ENCODE measurements at places on chromosomes 3 and 15.

DNA sequence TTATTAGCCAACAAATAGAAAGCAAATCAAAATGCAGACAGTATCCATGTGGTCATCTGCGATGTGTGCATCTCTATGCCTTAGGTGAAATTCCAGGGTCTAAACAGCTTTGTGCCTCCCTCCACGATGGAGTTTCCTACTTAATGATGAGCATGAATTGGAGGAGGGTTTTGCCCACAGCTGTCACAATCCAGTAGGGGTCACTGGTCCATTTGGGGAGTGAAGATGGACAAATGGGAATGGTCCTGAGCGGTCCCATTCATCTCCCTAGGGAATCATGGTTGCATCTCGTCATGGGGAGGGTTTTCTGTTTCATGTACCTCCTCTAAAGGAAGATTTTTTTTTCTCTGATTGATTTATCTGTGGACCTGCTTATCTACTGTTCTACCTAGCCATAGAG lies 358.0 kb downstream of the PTPRG start:
- no peak for DNase-seq

GRCh38 chr3:40382617-40382979 lies 4.4 kb upstream of the ENTPD3 start:
- DNase-seq, result peak; percentile 58

DNA sequence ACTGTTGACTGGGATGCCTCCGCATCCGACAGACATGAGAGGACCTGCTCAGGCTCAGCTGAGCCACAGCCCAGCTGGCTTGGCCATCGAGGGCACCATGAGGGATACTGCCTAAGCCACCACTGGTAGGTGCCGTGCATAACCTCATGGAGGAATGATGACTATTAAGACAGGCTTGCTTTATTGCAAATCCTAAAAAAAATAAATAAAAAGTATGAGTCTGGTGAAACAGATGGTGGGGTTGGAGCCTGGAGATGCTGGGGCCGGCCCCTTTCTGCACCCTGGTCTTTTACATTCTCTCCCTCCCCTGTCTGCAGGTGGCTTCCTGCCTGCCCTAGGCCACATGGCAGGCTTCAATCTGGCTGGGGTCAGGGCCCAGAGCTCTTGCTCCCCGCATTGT lies 24.0 kb upstream of the RAD18 start:
- DNase-seq, result no peak

DNA sequence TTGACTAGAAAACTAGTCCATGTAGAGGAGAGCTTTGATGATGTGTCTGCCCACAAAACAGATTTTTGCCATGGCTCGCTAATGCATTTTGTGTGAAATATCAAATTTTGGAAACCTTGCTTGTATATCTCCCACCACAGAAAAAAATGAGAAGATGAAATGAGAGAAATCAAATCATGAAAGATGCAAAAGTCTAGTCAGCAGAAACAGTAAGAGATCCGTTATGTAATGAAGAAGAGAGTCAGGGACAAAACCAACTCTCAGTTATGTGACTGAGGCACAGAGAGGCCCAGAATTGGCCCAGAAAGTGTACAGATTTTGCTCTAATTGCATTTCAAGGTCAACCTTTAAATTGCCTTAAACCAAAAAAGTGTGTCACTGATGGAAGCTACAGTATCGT lies 107.0 kb downstream of the FILIP1L start:
- DNase-seq, result no peak

GRCh38 chr15:62067448-62068044 lies 769 bp downstream of the C2CD4A start:
- peak; percentile 32 for DNase-seq

DNA sequence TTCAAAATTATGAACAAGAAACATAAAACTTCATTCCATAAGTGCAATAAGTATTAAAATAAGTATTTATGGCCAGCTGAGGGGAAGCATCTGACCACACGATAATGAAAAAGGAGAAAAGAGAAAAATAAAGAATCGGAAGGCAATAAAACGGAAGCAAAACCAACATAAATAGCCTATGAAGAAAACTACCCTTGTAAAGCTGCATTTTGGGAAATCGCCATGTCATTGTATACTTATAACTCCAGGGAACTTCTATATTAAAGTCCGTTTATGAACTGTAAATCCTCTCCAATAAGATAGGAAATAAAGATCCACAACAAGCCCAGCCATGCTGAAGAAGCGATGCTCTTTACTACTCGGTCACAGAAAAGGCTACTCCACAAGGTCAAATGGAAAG lies 47.7 kb downstream of the MORC1 start:
- no peak for DNase-seq

DNA sequence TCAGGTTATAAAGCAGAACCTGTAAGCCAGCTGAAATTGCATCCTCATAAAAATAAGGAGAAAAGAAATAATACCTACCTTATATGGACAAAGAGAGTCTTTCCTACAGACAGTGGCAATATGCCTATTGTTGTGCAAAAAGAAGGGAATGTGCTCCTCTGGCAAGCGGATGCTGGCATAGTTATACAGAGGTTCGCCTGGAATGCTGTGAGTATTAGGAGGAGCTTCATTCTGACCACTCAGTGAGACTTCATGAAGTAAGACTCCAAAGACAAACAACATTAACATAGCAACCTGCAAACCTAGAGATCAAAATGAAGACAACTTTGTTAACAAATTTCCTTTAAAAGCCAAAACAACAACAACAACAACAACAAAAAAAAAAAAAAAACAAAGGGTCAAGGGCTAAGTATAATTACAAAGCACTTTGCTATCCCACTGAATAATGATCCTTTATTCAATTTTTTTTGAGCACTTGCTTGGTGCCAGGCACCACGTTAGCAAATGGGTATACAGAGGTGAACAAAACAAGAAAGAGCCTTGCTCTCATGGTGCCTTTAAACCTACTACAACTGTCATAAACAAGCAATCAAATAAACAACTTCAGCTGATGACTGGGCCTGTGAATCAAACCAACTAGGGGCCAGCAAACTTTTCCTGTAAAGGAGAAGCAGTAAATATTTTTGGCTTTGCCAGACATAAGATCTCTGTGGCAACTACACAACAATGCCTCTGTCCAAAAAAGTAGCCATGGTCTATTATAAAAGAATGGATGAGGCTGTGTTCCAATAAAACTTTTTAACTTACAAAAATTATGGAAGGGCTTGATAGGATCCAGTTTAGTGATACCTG lies 3.7 kb downstream of the EOGT start:
- DNase-seq, result peak; percentile 49

GRCh38 chr3:71454512-71455403 lies 128.8 kb downstream of the FOXP1 start:
- no peak for DNase-seq

DNA sequence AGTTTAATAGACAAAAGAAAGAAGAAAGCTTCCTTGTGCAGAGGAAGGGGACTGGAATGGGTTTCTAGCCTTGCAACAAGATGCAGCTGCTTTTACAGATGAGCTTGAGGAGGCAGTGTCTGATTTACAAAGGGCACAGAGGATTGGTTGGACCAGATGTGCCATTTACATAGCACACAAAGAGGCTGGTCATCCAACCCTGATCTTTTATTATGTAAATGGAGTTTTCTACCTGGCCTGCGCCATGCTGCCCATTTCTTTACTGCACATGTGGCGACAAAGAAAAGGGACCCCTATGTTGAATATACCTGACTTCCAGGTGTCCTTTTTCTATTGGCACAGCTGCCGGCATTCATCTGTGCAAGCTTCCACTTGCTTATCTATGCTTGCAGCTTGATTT lies 409.4 kb upstream of the FRG2C start:
- DNase-seq, result no peak

DNA sequence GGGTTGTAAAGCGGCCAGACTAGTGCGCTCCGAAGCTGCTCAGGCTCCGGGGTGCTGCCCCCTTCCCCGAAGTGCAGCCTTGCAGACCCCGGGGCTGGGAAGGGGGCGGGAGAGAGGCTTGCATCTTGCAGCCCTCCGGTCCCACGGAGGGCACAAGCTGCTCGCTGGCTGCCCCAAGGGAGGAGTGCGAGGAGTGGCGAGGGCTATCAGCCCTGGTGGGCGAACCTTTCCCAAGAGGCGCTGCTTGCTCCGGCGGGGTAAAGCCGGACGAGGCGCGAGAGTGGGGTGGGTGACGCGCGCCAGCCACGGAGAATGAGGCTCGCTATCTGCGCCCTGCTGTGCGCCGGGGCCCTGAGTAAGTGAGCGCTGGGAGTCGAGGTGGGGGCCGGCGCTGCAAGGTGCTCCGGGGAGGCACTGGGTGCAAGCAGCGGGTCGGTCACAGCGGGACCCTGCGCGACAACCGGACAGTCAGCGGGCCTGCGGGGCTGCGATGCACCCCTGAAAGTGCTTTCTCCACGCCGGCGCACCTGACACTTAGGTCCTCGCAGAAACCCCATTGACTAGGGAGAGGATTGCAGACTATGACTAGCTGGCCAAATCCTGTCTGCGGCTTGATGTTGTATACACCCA lies 12.7 kb upstream of the TOPBP1 start:
- no peak for DNase-seq

- DNase-seq, result peak; percentile 60
Observed at GRCh38 chr3:113136071-113136470, 75.3 kb upstream of the BOC start.

DNA sequence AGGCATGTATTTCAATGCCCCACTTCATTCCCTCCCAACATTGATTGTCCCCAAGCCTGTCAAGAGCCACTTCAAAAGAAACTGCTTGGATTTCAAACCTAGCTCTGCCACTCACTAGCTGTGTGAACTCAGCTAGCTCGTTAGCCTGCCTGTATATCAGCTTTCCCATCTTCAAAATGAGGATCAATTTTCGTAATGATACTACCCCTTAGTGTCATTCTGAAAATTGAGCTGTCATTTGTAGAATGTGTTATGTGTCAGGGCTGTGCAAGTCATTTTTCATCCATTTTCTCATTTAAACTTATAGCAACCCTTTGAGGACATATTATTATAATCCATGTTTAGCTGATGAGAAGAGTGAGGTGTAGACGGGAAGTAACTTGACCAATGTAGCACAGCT lies 88.6 kb downstream of the TRIM42 start:
- DNase-seq, result no peak

- DNase-seq, result peak; percentile 16
Observed at GRCh38 chr3:166580561-166580960, 743.3 kb upstream of the BCHE start.

Measured in ELR (cell line).